Fibroblast of skin of left biceps (primary cell): ENCODE measurements at places on chromosomes 13 and 19.

GRCh38 chr13:92256211-92256610 is 857.8 kb downstream of the GPC5 start:
- DNase-seq, result no peak

- no peak for DNase-seq
These were observed 3.2 kb downstream of the MIDN start for GRCh38 chr19:1251330-1252220.

DNA sequence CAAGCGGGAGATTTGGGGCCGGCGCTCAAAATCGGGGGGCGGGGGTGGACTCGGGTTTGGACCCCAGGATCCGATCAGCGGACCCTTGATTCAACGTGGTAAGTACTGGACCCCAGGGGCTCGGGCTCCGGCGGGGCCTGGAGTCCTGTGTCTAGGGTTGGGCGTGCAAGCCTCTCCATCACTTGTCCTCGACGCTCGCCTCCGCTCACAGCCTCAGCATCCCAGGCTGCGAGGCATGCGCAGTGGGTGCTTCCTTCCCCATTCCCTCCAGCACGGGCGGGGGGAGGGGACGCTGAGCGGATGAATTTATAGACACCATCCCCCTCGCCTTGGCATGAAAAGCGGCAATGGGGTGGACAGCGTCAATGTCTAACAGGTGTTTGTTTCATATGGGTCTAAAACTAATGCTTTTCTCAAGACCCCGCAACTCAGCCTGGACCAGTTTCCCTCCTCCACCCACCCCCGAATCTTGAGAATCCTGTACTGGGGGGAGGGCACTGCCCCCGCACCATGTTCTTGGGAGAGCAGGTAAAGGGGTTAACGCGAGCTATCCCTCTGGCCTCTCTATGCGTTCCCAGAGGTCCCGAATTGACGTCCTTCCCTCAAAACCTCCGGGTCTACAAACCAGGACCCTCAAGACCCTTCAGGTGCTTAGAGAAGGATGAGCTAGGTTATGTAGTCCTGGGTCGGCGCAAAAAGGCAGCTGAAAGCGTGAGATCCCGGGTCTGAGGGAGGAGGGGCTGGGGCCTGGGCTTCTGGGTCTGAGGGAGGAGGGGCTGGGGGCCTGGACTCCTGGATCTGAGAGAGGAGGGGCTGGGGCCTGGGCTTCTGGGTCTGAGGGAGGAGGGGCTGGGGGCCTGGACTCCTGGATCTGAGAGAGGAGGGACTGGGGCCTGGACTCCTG is 579 bp downstream of the CPT1C start:
- DNase-seq, result peak; percentile 35

DNA sequence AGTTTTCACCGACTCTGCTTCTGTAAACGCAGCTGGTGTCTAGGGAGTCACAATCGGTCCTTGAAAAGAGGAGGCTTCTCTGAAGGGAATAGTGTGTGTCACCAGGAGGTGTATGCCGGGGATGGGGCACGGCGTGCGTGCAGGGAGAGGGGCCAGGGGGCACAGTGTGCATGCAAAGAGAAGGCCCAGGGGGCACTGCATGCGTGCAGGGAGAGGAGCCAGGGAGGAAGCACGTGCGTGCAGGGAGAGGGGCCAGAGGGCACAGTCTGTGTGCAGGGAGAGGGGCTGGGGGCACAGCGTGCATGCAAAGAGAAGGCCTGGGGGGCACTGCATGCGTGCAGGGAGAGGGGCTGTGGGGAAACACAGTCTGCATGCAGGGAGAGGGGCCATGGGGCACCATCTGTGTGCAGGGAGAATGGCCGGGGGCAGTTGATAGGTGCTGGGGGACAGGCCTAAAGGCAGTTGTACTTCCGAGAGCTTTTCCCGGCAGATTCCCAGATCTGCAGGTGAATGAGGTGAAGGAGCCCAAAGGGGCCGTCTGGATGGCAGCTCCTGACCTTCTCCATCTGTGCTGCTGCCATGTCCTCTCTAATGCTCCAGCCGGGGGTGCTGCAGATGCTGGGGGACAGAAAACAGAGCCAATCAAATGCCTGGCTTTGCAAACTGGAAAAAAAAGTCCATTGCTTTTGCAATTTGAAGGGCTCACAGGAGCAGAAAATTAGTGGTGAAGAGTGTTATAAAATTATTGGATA is 36.4 kb downstream of the ATP11A start:
- DNase-seq, result no peak

DNA sequence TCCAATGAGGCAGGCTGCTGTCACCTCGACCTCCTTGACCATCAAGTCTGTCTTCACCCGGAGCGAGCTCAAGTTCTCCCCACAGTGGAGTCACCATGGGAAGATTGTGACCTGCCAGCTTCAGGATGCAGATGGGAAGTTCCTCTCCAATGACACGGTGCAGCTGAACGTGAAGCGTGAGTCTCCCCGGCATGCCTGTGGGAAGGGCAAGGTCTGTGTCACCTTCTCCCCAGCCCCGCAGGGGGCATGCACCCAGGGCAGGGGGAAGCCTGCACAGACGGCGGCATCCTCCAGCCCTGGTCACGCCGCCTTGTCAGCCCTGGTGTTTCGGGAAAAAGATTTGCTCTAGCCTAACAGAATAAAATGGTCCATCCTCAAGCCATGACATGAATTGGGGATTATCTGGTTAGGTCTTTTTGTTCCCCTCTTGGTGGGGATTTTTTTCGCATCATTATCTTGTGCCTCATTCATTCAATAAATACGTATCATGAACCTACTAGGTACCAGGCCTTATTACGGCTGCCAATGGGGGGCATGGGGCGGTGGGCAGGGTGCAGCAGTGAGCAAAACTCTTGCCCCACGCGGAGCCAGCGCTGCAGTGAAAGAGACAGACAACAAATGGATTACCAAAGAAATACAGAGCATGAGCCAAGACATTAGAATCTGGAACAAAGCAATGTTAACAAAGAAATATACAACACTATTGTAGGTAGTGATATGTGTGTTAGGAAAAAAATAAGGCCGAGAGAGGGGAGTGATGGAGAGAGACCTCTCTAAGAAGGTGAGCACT is 7.4 kb downstream of the CD22 start:
- DNase-seq, result no peak

DNA sequence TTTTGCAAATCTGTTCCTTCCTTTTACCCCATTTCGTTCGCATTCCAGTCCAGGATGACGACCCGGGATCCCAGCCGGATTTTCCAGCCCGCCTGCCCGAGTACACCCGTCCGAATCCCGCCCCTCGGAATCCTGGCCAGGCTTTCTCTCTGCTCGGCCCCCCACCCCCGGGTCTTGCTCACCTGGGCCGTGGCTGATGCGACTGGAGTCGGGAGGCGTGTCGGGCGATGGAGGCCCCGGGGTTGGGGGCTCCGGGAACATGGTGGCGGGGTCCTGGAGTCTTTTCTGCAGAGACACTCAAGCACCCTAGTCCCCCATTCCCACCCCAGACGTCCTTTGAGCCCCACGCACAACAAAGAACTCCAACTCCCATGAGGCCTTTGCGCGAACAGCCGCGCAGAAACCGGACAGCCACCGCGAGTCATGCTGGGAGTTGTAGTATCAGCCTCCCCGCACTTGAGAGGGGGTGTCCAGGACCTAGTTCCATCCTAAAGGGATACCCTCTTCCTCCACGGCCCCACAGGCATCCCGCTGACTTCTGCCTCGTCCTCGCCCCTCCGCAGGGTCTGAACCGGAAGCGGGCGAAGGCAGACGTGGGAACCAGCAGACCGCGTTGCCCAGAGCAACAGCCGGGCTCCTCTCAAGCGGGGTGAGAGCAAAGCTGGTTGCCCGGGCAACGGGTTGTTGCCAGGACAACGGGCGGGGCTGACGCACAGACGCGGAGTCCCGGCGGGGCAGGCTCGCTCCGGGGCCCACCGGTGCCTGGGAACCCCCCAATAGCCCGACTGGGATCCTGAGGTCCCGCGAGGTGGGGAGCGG is 1.1 kb downstream of the SYT5 start:
- DNase-seq, result no peak

GRCh38 chr13:45691667-45692066 is 10.5 kb upstream of the CBY2 start:
- DNase-seq, result no peak

DNA sequence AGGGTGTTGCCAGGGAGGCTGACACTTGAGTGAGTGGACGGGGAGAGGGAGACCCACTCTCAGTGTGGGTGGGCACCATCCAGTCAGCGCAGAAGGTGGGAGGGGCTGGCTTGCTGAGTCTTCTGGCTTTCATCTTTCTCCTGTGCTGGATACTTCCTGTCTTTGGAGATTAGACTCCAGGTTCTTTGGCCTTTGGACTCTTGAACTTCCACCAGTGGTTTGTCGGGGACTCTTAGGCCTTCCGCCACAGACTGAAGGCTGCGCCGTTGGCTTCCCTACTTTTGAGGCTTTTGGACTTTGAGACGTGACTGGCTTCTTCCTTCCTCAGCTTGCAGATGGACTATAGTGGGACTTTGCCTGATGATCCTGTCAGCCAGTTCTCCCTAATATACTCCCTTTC is 4.3 kb upstream of the LENG8 start:
- DNase-seq, result no peak

DNA sequence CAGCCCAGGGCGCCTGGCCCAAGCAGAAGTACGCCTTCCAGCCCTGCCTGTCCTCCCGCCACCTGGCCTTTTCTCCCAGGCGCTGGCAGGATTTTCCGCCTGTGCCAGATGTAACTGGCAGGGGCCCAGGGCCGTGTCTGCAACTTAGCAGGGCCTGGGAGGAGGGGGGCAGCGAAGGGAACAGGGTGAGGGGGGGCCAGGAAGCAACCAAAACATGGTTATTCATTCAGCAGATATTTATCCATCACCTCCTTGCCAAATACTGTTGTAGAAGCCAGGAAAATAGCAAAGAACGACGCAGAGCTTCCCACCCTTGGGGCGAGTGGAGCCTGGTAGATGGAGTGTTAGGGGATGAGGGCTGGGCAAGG is 5.6 kb downstream of the TLE6 start:
- DNase-seq, result peak; percentile 92

GRCh38 chr19:17529239-17530158 is 18.1 kb downstream of the PGLS start:
- DNase-seq, result no peak

- DNase-seq, result peak; percentile 66
These were observed 107.2 kb downstream of the CACNA1A start for GRCh38 chr19:13398780-13399726.

DNA sequence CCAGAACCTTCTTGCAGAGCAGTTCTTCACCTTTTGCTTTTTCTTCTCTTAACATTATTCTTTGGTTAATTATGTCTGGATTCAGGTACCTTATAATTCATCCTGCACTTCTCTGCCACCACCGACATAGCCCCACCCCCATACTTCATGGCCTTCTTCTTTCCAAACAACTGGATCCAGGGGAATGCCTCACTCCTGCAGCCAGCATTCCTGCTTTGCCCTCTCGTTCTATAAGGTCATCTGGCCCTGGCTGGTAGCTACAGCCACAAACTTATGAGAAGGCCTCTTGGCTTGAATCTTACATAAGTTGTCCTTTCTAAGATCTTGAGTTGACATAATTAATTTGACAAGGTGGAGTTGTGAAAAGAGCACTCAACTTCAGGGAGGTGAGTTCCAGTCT is 84.1 kb upstream of the FRY start:
- DNase-seq, result no peak

- DNase-seq, result no peak
These were observed 7.1 kb downstream of the ZFP14 start for GRCh38 chr19:36371886-36372285.

GRCh38 chr13:54607421-54607820 is 1578.8 kb downstream of the OLFM4 start:
- no peak for DNase-seq

DNA sequence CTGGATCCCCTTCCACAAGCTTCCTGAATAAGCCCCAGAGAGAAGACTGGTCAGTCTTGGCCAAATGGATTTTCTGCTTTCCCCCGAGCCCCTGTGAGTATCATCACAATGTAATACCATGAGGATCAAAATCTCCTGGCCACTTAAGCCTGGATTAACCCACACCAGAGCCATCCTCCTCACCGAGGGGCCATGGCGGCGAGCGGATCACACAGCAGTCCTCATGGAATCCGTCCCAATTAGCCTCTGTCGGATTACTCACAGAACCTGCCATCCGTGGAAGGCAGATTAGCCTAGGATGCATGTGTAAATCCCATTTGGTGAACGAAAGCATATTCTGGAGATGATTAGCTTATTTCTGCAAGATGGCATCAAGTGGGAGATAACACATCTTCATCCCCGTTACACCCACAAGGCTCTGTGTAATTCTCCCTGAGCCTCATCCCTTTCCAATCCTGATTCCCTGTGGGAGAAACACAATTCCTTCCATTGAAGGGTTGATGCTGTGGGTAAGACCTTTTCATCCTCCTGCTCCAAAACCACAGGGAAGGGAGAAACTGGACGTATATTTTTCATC is 42.5 kb downstream of the GNG7 start:
- DNase-seq, result no peak

- DNase-seq, result peak; percentile 100
These were observed 339 bp upstream of the CYTH2 start for GRCh38 chr19:48468772-48469288.

- DNase-seq, result no peak
These were observed 846 bp downstream of the RPL13A start for GRCh38 chr19:49488046-49488862.

DNA sequence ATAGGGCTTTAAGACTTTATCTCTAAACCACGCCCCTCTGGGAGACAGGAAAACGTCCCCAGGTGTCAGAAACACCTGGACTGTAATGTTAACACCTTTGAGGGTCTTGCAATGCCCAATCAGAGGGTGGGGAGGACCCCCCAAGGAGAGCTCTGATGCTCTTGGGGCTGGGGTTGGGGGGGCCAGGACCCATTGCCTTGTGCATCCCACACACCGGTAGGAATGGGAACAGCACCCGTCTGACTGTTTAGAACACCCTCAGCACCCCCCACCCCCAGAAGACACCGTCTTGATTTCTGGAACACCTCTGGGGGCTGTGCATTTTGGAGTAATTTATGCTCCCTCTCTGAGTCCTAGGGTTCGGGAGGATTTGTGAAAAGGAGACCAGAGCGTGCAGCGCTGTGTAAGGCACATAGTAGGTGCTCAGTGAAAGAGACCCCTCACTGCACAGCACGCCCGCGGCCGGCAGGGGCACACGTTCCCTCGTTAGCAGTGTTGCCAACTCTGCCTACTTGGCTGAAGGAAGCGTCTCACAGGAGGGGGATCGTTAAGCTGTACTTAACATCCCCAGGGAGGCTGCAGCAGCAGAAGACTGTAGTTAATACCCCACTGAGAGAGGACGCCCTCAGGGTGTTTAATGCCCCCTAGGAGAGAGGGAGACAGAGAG is 2.8 kb upstream of the ERFL start:
- DNase-seq, result no peak
